ENCODE measurements at places on chromosomes 3 and 15. TPM values are rescaled to one million over a fixed set of nuclear protein-coding genes. Genes with fewer than 3 reads are reported as not detected.

Gene CHRNA5
- total RNA-seq = 1.0 TPM

Gene LRRC31
- not detected for total RNA-seq

Gene SLC12A1
- total RNA-seq = not detected

Gene CASR
- total RNA-seq = not detected

Gene CCR9
- not detected for total RNA-seq

Gene CFAP100
- not detected for total RNA-seq

Gene PYDC2
- total RNA-seq = not detected

Gene CCR8
- not detected for total RNA-seq

Gene VWA5B2
- not detected for total RNA-seq

Gene WDR93
- 0.15 TPM for total RNA-seq

Gene PRSS50
- total RNA-seq = not detected

Gene CCDC54
- not detected for total RNA-seq

Gene CADM2
- total RNA-seq = 0.15 TPM

Gene TMEM207
- not detected for total RNA-seq

Gene HEG1
- total RNA-seq = 40.9 TPM

Gene ANKRD34C
- total RNA-seq = not detected

Gene HIGD2B
- total RNA-seq = not detected

Gene LRTM1
- total RNA-seq = not detected

Gene MUC20
- total RNA-seq = 0.15 TPM

Gene GOLGA8T
- total RNA-seq = not detected
